ENCODE measurements at places on chromosomes 2 and 18.

- peak; percentile 56 for DNase-seq
Measured at GRCh38 chr2:36785179-36785795, 88.8 kb downstream of the VIT start.

DNA sequence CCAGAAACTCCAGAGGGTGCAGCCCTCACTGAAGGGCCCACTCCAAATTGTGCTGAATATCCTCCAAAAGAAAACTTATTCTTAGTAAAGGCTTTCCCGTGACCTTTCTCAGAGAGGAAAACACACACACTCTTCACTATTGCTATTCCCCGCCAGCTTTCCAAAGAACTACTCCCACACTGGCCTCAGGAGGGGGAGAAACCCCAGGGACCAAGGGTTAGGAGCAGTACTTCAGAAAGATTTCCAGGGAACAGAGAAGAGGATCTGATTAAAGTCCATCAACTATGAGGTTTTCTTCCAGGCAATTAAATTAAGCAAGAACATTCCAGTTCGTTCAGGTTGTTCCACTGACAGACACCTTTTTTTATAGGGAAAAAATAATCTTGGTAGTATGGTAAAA lies 150.2 kb downstream of the TTC32 start:
- DNase-seq, result no peak

GRCh38 chr2:26245810-26246209 lies 1.1 kb downstream of the HADHB start:
- no peak for DNase-seq

GRCh38 chr18:46877329-46877987 lies 39.8 kb downstream of the PIAS2 start:
- DNase-seq, result no peak

GRCh38 chr2:88329815-88330603 lies 122.5 kb downstream of the FOXI3 start:
- DNase-seq, result no peak

DNA sequence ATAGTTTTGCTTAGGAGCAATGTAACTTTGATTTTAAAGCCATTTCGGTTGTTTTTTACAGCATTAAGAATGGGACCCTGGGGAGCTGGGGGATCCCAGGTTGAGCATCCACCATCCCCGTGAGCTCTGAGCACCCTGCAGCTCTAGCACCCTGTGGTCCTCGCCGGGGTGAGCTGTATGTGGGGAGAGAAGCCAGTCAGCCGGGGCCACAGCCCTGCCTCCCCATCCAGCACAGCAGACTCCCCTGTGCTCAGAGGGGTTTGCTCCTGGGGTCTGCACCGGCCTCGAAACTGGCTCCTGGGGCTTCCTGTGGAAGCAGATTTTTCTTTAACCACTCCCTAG lies 1.3 kb downstream of the COL6A3 start:
- DNase-seq, result no peak

DNA sequence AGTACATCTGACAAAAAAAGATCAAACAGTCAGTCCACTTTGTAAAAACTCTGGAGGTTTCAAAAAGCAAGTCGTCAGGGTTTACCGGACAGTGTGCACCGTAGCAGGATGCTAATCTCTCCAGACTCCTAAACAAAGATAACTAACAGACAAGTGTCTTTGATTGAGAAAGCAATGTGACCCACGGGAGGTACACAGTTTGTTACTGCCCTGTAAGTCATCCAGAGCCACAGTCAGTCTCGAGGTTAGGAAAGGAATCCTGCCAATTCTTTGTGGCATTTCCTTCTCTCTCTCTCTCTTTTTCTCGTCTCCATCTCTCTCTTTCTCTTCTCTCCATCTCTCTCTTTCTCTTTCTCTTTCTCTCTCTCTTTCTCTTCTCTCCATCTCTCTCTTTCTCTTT lies 42.8 kb downstream of the LRRTM4 start:
- DNase-seq, result no peak

- peak; percentile 74 for DNase-seq
Measured at GRCh38 chr18:57803103-57803969, at the start of gene ATP8B1. ATP8B1 (minus strand) TSS chr18:57803315; CDS start chr18:57731807, 71,508 bp downstream.

GRCh38 chr2:212540341-212540740 lies 1.7 kb upstream of the ERBB4 start:
- DNase-seq, result no peak

DNA sequence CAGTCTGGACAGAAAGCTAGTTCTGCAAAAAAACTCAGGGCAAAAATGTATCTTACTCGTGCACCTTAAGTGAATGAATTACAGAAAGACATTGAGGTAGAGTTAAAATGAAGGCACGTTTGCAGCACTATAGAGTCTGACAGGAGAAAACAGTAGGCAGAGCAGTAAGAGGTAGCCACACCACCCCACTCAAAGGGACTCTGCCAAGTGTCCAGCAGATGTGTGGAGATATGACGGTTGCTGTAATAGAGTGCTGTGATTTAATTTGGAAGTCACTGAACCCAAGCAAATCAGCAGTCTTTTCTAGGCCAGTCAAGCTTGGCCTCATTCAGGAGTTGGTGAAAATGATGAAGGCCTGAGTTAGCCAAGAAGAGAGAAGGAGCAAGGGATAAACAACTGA lies 464.4 kb downstream of the PTPRM start:
- no peak for DNase-seq

GRCh38 chr2:193523662-193524061 lies 1328.9 kb upstream of the TMEFF2 start:
- DNase-seq, result no peak

DNA sequence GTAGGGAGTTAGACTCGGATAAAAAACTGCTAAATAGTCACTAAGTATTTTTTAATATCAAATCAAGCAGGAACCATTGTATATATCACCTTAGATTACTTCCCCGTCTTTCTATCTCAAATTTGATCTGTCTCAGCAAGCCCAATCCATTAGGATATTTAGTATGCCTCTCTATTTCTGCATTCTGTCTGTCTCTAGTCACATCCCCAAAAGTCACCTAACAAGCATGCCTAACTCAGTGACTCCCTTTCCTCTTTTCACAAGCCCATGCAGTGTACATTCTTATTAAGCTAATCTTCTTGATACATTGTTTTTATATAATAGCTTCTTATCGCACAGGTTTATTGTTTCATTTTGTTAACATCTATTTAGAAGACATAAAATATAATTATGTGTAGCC lies 57.8 kb downstream of the PDE1A start:
- DNase-seq, result no peak

DNA sequence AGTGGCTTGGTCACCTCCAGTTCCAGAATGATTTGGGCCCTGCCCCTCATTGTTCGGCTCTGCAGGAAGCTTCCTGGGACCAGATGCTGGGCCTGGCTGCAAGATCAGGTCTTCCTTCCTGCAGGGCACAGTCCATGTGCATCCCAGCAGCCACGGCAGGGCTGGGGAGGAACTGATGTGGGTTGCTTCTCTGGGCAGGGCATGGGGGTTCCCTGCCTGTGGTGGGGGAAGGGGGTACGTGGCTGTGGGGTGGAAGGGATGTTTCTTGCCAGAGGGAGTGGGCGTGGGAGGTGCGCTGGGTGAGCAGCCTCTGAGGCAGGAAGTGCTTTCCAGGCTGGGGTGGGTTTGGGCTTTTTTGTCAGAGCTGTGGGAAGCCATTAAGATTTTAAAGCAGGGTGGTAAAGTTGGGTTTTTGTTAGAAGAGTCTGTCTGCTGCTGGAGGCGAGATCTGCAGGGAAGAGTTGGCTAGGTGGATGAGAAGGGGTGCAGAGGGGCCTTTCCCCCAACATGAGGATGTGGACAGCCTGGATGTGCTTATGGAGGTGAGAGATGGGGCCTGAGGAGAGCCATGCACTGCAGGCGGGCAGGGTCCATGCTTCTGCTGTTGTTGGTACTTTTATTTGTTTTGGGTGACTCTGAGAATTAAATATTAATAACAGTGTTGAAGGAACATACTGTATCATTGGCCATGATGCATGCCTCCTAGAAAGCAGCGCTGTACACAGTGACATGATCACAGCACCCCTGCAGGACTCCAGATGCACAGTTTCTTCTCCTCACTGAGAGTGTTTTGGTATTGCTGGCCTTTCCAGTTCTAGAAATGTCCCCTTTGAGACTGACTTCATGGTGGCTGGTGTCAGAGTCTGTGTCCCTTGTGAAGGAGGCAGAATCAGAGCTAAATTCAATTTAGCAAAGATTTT lies 45.3 kb downstream of the DGKD start:
- no peak for DNase-seq

- DNase-seq, result no peak
Measured at GRCh38 chr2:155825876-155826275, 506.6 kb downstream of the NR4A2 start.
